ENCODE measurements at places on chromosomes 12 and 14.

DNA sequence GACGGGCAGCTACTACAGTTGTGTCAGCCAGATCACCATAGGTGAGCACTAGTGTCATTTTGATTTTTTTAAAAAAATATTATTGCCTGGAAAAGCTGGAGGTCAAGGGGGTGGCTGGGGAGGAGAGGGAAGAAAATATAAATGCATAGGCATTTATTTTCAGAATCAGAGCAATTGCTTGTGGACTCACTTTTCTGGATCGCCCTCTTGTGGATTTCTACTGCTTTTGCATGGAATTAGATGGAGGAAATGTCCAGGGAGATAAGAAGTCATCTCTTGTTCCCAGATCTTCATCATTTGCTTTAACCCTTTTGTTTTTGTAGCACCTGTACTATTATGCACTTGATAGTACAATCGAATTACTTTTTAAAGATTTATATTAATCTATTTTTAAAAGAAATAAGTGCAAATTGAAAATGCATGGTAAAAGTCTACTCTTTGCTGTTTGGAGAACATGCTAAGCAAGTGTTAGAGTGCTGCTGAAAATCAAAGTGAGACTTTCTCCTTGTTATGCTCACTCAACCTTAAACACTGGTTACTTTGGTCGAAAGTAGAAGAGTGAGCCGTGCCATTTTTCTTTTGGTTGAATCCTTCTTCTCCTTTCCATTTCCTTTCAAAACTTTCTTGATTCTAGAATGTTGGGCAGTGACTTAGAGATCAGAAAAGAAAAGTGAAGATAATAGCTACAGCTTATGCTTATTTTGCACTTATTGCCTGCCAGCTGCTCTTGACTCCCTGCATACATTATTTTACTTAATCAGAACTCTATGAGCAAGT, 60.6 kb upstream of the ANO4 start:
- H3K36me3 ChIP-seq, result no peaks in the 10 kb centered on the region
- H3K4me1 ChIP-seq, result no peaks in the 10 kb centered on the region
- no peaks in the 10 kb centered on the region for H3K27me3 ChIP-seq
- H3K4me3 ChIP-seq, result no peak overlapping the region
- DNase-seq, result no peak
- no peak overlapping the region for H3K27ac ChIP-seq

DNA sequence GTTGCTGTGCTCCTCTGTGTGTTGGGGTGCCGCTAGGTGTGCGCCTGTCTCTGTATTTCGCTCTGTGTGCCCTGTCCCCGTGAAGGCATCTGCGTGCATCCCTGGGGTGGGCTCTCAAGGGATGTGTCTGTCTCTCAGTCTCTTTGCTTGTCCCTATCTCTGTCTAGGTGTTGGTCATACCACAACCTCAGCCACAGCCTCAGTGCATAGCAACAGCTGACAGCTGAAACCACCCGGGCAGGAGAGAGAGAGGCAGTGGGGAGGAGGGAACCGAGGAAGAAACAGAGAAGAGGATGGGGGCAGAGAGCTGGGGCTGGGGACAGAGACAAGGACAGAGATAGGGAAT, 953 bp upstream of the NXPH4 start:
- H3K4me1 ChIP-seq, result peaks cover 8% of the 10 kb centered on the region
- no peak for DNase-seq
- peaks cover 7% of the 10 kb centered on the region for H3K27me3 ChIP-seq
- H3K4me3 ChIP-seq, result no peak overlapping the region

DNA sequence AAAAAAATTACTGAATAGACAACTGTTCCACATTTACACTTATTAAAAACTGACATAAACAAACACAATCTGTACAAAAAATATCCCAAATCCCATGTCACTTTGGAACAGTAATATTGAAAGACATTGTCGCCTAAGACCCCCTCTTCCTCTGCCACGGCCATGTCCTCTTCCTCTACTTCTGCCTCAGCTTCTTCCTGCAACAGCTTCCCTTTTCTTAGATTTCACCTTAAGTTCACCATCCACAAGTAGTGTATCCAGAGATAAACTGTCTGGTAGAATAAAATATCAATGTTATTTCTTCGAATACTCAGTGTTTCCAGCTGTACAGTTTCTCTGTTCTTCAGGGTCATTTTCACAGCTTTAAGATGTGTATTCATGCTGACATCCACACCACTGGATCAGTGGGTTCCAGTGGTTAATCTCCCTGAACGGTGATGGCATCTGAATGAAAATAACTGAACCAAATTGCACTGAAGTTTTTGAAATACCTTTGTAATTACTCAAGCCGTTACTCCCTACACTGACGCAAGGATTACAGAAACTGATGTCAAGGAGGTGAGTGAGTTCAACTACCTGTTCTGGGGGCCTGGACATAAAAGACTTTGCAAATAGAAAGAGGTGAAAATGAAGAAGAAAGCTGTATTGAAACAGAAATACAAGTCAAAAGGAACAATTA, 208.5 kb downstream of the C12orf50 start:
- no peaks in the 10 kb centered on the region for H3K27me3 ChIP-seq
- no peak overlapping the region for H3K4me3 ChIP-seq
- DNase-seq, result peak; percentile 7
- H3K27ac ChIP-seq, result peak overlapping the region; percentile 61

- H3K27me3 ChIP-seq, result no peaks in the 10 kb centered on the region
- H3K4me1 ChIP-seq, result no peaks in the 10 kb centered on the region
- DNase-seq, result no peak
- H3K27ac ChIP-seq, result no peak overlapping the region
- H3K4me3 ChIP-seq, result no peak overlapping the region
Observed at GRCh38 chr12:87096082-87096585, 839.9 kb upstream of the MGAT4C start.

GRCh38 chr12:57110104-57111030, 795 bp downstream of the STAT6 start:
- H3K4me1 ChIP-seq, result peaks cover 27% of the 10 kb centered on the region
- H3K4me3 ChIP-seq, result peak overlapping the region; percentile 22
- peak overlapping the region; percentile 99 for H3K27ac ChIP-seq

DNA sequence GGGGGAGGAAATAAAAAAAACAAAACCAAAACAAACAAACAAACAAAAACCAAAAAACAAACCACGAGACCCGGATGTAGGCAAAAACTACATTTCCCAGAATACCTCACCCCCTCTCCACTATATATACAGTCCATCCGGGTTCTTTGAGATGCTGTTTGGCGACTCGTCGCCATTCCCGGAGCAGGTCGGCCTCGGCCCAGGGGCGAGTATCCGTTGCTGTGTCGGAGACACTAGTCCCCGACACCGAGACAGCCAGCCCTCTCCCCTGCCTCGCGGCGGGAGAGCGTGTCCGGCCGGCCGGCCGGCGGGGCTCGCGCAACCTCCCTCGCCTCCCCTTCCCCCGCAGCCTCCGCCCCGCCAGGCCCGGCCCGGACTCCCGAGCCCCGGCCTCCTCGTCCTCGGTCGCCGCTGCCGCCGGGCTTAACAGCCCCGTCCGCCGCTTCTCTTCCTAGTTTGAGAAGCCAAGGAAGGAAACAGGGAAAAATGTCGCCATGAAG, at the start of gene RNF10:
TSS of gene RNF10 (plus strand) at position 154 of the 500 bp plus-strand sequence. CDS start 456 bp downstream, outside the sequence.
- peak within 1 kb of the TSS; percentile 92 for H3K27ac ChIP-seq
- peak; percentile 68 for DNase-seq
- H3K36me3 ChIP-seq, result no peaks in the 10 kb centered on the region
- H3K27me3 ChIP-seq, result no peaks in the 10 kb centered on the region
- H3K4me3 ChIP-seq, result peak within 1 kb of the TSS; percentile 99
